Esophagus squamous epithelium (tissue), 5 donors: ENCODE measurements at places on chromosomes 7 and 10.

GRCh38 chr10:6133331-6134098 is 44.7 kb downstream of the RBM17 start:
- no peak for DNase-seq

GRCh38 chr10:94591461-94592205 is 46.0 kb downstream of the HELLS start:
- DNase-seq, result no peak

- no peak for DNase-seq
Measured at GRCh38 chr10:95604630-95605029, 43.5 kb upstream of the SORBS1 start.

GRCh38 chr7:16594061-16594460 is 51.5 kb downstream of the ANKMY2 start:
- DNase-seq, result no peak

GRCh38 chr10:32000937-32001336 is 55.3 kb downstream of the KIF5B start:
- no peak for DNase-seq

DNA sequence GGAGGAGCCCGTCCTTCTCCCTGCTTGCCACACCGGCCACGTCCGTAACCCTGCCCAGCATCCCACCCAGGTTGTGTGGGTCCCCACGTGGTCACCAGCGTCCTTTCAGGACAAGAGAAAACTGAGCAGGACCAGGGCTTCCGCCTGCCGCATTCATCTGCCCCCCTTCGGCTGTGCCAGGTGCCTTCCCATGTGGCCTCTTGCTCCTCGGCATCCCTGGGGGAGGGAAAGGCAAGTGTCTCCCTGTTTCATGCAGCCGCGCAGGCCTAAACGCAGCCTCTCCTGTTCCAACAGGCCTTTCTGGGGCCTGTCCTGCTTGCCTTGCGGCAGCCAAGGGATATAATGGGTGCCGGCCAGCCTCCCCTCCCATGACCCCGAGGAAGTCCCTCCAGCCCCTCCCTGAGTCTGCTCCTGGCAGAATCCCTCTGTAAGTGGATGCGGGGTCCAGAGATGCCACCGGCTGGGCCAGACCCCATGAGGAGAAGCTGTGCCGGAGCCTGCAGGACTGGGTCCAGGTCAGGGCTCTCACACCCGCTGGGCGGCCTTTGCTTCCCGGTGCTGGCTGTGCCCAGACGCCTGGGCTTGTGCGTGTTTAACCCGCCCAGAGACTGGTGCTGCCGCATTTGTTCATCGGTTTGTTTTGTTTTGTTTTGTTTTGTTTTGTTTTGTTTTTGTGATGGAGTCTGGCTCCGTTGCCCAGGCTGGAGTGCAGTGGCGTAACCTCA is 23.1 kb downstream of the SHH start:
- no peak for DNase-seq

DNA sequence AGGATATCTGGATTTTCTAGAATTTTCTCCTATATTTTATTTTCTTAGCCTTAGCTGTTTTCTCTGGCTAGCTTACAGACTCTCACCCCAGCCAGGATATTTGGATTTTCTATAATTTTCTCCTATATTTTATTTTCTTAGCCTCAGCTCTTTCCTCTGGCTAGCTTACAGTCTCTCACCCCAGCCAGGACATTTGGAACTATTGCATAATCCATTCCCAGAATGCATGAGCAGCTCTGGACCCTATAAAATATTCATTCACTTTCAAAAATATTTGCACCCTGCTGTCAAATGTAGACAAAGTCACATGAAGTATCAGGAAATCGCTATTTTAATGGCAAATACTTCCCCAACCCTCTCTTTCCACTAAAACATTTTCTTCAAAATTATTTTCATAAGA is 298.9 kb downstream of the DNAJB6 start:
- no peak for DNase-seq

GRCh38 chr10:100141446-100142087 is 44.3 kb downstream of the ERLIN1 start:
- DNase-seq, result no peak

DNA sequence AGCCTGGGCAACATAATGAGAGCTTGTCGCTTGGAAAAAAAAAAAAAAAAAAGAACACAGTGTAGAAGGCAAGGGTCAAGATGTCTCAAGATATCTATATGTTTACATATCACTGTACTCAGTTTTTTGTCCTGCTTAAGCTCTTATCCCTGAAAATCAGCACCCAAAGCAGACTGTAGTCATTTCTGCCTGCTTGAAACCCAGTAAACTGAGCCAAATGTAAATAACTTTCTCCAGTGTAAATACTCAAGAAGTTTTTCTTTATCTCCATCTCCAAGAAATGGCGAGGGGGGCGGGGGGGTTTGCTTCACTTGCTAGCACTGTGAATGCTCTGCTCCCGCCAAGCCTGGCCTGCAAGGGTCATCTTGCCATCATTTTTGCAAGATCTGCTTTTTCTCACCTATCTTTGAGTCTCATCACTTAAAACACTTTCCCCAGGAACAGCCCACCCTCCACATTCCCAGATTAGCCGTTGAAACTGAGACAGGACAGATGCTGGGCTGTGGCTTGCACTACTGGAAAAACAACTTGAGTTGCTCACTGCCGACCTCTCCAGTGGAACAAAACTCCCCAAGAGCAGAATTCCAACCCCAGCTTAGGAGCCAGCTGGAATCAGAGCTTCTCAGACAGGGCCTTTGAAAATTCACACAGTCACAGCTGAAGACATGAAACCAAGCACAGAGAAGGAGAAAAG is 54.6 kb downstream of the AFAP1L2 start:
- DNase-seq, result no peak

GRCh38 chr7:6579446-6579845 is 2.2 kb downstream of the ZDHHC4 start:
- no peak for DNase-seq

- DNase-seq, result no peak
Measured at GRCh38 chr7:155458878-155459699, 1.2 kb downstream of the EN2 start.

GRCh38 chr7:41206267-41206666 is 496.6 kb downstream of the INHBA start:
- DNase-seq, result no peak

- DNase-seq, result no peak
Measured at GRCh38 chr7:134246761-134247160, 70.0 kb downstream of the SLC35B4 start.

DNA sequence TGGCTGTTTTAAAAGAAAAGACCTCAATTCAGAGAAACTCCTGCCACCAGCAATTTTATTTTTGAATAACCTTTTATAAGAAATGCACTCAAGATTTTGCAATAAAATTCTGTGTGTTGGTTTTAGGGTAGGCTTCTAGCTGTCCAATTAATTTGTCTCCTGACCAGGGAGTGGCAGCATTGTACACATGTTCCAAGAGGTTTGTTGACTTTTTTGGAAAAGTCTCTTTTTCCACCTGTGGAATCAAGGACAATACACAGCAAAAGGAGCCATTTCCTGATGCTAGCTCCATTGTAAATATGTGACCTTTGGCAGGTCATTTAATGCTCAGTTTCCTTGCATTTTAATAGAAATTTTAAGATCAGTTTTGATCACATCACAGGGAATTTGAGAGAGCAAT is 1.8 kb downstream of the GIMAP5 start:
- DNase-seq, result no peak

- DNase-seq, result no peak
Measured at GRCh38 chr7:130227883-130228575, 20.4 kb downstream of the SSMEM1 start.

DNA sequence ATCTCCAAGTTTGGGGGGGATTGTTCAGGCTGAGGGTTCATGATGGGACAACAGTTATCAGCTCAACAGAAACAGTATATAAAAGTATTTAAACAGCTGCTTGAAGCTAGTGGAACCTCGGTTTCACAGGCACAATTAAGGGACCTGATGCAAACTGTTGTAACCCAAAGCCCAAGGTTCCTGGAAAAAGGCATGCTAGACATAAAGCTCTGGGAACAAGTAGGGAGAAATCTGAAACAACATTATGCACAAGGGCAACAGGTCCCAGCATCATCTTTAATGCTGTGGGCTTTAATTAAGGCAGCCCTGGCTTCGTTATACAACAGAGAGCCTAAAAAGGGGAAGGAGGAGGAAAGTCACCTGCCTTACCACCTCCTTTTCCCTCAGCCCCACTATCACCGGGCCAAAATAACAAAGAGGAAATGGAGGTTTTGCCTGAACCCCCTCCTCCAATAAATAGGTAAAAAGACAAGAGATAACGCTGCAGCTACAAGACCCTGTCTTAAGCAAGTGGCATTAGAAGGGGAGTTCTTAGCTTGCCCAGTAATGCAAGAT is 83.2 kb upstream of the GPR22 start:
- no peak for DNase-seq

GRCh38 chr10:73920089-73920488 is 9.2 kb downstream of the PLAU start:
- DNase-seq, result no peak

DNA sequence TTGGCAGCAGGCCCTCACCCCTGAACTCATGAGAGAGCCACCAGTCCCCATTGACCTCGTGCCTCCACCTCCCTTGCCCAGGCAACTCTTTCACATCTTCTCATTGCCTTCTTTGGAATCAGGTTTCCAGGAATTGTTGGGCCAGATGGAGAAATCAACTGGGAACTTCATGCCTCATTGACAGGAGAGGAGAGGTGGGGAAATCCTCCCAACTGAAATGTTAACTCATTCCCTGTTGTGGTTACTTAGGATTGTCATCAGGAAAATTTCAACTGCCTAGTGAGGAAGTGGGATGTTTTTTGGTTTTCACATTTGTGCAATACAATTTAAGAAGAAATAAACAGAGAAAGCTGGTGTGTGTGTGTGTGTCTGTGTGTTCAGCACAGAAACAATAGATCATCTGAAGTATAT is 106.6 kb upstream of the INHBA start:
- no peak for DNase-seq

- peak; percentile 41 for DNase-seq
Measured at GRCh38 chr10:110007161-110007700, 553 bp upstream of the ADD3 start.

DNA sequence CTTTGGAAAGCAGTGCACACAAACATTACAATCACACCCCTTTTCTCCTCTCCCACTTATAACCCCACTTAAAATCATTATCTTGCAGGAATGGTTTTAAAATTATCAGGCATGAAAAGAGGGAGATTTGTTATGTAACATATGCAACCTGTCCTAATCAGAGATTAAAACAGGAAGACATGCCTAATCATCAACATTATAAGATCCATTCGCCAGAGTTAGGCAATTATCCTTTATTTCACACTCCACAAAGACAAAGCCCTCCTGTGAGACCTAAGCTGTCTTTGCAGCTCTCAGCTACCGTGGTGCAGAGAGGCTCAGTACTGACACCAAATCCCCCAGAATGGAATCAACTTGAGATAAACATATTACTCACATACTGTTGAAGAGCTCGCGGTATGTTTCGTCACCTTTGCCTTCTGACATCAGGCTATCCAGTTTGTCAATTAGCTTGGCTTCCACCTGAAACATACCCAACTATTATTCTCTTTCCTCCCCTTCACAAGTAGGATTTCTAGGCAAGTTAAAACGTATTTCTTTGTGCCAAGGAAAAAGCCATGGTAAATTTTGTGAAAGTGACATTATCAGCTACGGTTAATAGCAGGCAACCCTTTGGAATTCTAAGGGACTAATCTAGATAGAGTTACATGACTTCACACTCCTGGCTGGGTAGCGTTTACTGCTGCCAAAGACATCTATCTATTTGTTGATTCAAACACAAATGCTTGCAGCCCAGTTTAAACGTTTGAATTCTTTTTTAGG is 226.2 kb upstream of the IMMP2L start:
- no peak for DNase-seq

GRCh38 chr10:63383141-63383540 is 82.6 kb downstream of the JMJD1C start:
- no peak for DNase-seq

- no peak for DNase-seq
Measured at GRCh38 chr7:14690075-14690474, 212.5 kb downstream of the DGKB start.

DNA sequence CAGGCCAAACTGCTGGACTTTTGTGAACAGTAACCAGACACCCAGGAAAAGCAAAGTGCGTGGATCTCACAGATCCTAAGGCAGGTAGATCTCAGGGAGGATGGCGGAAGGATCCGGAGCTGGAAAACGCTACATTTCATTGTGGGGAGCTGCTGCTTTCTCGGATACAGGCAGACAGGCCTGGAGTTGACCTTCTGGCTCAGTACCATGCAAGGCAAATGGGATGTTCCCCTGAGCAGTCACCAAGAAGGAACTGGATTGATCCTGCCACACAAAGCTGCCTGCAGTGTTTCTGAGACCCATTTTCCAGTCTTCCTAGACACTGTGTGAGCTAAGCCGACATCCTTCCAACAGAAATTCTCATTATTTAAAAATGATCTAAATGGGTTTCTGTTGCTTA is 65.5 kb downstream of the ZRANB1 start:
- DNase-seq, result no peak

DNA sequence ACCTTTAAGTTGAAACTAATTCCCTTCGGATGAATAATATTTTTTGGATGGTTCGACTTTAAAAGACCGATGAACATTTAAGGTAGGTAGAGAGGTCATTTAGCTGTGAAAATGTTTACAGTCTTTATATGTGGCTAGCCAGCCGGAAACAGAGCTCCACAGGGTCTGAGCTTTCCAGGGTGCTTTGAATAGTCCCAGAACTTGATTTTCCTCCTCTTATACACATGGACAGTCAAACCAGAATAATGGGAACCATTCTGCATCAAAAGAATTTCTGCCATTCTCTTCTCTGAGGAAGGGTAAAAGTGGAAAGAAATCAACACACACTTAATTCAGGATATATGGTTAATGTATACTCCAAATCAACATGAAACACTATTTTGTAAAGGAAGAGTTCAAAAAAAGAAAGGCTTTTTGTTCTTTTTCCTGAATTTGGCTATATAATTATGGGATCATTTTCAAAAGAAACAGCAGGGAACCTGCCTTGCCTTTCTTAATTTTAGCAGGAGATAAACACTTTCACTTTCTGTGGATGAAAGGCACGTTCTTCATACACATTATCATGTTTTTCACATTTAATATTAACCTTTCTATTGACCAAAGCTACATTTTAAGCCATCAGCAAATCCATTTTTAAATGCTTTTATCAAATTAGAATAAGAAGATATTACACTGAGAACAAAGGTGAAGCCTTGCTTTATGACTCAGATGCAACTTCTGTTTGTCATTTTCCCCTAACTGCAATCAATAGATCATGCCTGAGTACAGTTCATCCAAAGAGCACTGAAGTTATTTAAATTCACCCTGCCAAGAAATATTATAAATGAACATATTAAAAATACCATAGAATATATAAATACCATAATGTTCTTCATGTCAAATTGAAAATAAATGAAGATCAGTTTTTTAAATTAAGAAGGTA is 307.3 kb downstream of the THSD7A start:
- DNase-seq, result no peak

GRCh38 chr10:114925587-114926586 is 12.1 kb upstream of the TRUB1 start:
- no peak for DNase-seq

GRCh38 chr7:4765776-4766490 is 9.5 kb upstream of the AP5Z1 start:
- DNase-seq, result no peak

DNA sequence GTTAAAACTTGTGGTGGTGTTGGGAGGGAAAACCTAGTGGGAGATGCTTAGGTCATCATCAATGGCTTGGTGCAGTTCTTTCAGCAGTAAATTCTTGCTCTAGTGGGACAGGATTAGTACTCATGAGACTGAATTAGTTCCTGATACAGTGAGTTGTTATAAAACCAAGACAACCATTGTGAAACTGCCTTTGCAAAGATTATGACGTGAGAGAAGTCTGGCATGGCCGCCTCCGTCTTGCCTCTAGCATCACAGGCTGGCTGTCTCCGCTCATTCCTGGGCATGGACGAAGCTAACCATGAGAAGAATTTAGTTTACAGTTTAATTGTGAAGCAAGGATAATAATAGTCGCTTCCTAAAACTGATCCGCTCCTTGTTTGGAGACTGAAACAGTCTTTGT is 186.4 kb downstream of the KIF20B start:
- DNase-seq, result no peak
